Head of caudate nucleus (tissue), 42 donors: ENCODE measurements at places on chromosomes 7 and 10.
A peak's percentile ranks its signal among the peaks of the same experiment; 100 is the strongest.

- no peak for DNase-seq
Measured at GRCh38 chr10:69056536-69057260, 31.2 kb upstream of the SRGN start.

DNA sequence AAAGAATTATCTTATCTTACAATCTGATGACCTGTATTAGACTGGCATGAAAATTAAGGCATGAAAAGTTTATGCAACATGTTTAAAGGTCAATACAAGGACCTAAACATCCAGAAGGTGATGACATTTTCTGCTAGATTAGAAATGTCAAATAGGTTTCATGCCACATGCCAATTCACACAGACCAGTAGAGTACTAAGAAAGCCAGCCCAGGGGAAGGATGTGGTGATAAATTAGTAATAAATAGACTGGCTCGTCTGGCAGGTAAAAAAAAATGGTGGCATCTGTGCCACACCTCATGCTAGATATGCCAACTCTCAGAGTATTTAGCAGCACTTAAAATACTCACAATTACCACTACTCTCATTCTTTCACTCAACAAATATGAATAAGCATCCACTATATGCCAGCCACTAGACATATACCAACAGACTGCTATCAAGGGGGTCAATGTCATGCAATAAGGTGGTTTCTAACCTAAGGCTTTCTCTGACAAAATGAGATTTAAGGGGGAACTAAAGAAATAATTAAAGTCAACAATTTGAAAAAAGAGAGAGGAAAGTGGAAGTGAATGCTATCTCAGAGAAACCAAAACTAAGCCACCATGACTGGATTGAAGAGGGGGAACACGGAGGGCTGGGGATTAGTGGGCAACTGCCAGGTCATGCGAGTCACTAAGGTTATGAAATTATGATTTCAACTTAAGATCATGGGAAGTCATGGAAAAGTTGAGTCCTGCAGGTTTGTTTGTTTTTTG lies 83.5 kb downstream of the SGMS1 start:
- DNase-seq = no peak

DNA sequence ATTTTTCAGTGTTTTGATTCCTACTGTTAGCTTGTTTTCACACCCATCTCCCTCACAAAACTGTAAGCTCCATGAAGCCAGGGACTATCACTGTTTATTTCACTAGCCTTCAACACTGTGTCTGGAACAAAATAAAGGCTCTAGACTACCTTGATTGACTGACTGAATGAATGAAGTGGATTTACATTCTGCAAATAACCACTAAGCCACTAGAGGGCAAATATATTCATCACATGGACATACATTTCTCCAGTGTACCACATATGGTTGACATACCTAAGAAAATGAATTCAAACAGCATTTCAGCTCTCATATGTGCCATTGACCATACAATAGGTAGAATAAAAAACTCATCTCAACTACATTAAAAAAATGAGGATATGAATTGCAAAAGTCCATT lies 185.9 kb downstream of the RAB11FIP2 start:
- DNase-seq = no peak

GRCh38 chr10:107553470-107553869 lies 389.0 kb upstream of the SORCS1 start:
- no peak for DNase-seq

DNA sequence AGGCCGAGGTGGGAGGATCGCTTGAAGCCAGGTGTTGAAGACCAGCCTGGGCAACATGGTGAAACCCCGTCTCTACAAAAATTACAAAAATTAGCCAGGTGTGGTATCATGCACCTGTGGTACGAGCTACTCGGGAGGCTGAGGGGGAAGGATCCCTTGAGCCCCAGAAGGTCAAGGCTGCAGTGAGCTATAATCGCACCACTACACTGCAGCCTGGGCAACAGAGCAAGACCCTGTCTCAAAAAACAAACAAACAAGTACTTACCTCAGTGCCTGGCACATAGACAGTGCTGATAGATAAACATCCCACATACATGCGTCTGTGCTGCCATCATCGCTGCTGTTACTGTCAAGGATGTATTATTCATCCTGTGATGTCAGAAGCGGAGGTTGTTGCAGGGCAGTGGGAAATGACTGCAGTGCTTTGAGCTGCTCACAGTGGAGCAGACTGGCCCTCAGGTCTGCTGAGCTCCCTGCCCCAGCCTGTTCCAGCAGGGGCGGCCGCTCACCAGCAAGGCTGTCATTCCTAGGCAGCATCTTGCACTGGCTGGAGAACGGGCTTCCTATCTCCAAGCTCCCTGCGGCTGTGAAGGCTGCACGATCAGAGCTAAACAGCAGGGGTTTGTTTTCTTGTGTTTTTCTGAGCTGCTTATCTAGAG lies 18.6 kb downstream of the FOXK1 start:
- DNase-seq = peak; percentile 68

DNA sequence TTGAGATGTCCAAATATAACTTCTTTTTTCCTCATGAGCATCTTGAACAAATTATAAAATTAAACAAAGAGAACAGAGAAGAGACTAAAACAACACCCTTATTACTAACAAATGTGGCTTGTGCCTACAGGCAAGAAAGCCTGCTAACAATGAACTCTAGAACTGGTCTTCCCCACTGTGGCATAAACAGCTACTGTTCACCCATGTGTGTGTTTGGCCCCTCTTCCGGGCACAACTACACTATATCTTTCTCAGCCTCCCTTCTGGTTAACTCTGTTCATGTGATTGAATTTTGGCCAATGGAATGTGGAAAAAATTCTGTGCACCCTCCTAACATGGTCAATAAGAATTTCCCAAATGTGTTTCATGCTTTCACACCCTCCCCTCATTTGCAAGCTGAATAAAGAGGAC lies 117.0 kb downstream of the KBTBD2 start:
- no peak for DNase-seq

- no peak for DNase-seq
Measured at GRCh38 chr7:141949451-141949850, 2.7 kb upstream of the CLEC5A start.

DNA sequence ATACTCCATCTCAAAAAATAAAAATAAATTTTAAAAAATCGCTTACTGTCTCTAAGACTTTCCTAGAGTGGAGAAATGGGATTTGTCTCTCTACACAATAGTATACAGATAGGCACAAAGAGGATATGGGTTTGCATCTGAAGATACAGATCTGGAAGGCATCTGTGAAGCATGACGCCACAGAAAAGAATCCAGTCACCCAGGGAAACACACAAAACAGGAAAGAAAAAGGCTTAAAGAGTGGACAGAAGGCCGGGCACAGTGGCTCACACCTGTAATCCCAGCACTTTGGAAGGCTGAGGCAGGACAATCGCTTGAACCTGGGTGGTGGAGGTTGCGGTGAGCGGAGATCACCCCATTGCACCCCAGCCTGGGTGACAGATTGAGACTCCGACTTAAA lies 61.3 kb downstream of the SKIDA1 start:
- no peak for DNase-seq

- no peak for DNase-seq
Measured at GRCh38 chr7:41584746-41585145, 118.1 kb downstream of the INHBA start.

DNA sequence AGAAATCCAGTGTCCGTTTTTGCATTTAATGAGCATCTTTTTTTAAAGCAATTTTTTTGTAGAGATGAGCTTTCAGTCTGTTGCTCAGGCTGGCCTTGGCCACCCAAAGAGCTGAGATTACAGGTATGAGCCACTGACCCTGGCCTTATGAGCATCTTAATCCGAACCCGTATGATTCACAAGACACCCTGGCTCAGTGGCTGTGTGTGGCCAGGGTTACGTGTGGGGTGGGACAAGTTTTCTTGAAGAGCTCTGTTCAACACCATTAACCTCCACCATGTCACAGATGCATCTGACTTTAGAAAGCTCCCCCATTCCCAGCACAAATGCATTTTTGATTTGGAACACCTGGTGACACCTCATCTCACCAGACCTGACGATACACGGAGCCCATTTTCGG lies 166.5 kb upstream of the PITRM1 start:
- DNase-seq = no peak

- no peak for DNase-seq
Measured at GRCh38 chr10:50618624-50619023, 5.1 kb downstream of the SGMS1 start.

DNA sequence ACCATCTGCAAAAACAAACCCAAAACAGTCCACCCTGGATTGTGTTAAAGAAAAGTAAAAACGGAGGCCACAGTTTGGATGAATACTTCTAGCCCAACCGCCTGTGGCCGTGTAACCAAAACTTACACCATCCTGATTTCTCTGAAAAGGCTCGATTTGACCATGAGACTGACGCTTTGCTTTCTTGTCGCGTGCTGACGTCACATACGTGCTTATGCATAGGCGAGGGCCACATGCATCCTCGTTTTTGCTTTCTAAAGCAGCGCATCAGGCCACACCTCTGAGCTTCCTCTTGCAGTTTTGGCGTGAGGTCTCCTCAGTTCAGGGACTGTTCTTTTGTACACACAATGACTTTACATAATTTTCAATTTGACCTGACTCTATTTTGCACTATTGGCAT lies 526.6 kb downstream of the GLRX3 start:
- DNase-seq = no peak

- no peak for DNase-seq
Measured at GRCh38 chr7:80707318-80707717, 68.9 kb downstream of the CD36 start.

- DNase-seq = no peak
Measured at GRCh38 chr7:133560900-133561299, 308.0 kb downstream of the EXOC4 start.

DNA sequence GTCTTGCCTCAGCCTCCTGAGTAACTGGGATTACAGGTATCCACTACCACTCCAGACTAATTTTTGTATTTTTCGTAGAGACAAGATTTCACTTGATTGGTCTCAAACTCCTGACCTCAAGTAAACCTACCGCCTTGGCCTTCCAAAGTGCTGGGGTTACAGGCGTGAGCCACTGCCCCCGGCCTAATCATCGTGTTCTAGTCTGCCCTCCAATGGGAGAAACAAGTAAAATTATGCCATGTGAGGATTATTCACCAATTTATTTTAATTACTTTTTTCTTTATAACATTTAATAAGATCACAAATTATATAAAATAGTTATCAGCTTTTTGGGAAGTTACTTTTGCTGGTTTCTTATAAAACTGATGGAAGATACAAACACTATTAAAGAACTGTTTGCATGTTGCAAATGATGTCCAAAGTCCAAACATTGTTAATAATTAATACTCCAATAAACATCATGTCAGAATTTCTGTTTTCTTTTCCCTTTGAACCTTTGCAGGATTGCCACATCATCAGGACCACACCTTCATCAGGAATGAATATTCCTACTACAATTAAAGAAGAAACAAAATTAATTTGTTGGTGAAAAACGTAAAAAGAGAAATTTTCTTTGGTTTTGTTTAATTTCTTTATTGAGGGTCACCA lies 786 bp upstream of the AKR1C4 start:
- no peak for DNase-seq

DNA sequence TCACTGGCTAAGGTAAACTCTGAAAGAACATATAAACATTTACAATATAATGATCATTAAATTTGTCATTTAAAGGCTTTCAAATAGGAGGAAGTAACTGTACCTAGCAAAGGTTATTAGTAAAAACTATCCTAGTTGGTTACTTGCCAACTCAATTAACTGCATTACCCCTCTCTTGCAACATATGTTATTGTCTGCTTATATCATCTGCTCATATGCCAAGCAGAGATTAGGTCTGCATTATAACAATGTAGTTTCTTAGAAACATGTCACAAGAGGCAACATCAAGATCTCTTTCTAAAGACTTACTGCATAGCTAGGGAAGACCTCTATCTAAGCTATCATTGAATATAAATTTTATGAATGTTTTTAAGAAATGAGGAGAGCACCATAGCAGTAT lies 132.5 kb downstream of the RELN start:
- no peak for DNase-seq

GRCh38 chr10:31648966-31649365 lies 279.7 kb downstream of the ARHGAP12 start:
- no peak for DNase-seq

DNA sequence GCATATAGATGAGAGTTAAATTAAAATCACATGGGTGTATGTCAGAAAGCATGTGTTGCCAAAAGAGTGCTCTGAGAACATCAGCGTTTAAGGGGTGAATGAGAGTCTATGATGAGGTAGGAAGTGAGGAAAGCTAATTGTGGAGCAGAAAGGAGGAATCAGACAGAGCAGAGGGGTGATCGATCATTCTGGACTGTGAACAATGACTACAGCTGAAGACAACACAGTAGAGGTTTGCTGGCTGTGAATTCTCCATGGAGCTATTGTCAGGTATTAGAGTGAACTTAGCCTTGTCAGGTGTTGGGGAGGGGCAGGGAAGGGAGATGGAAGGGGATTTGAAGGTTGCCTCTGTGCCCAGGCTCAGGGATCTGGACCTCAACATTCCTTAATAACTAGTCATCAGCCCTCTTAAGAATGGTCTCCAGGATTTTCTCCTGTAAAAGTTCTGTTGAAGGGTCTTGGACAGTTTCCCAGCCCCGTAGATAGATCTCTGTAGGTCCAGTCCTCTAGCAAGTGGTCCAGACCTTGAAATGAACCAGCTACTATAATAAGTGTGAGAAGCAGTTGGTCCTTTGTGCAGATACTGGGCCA lies 57.1 kb downstream of the KIF5B start:
- no peak for DNase-seq

DNA sequence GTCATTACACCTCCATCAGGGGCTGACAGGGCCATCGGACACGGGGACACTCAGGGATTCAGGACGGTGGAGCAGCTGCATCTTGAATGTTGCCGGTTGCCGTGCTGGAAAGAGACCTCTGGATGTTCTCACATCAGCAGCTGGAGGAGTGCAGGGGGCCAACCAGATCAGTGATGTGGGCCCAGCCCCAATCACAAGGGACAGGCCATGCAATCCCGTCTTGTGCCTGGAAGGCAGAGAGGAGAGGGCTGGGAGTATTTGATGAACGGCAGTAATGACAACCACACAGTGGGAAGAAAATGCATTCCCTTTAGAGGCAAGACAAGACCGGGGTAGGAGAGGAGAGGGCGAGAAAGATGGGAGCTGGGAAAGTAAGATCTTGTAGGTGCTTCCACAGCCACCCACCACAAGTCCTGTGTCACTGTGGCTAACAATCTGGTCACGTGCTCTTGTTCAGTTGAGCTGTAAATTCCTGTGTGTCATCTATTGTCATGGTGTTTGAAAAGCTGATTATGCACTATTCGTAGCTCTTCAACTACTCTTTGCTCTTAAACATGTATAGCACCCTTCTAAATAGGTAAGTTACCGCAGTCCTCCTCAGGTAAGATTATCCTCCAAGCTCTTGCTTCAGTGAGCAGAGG lies 85.9 kb upstream of the LEP start:
- DNase-seq = no peak

- DNase-seq = no peak
Measured at GRCh38 chr7:80770675-80771081, 132.2 kb downstream of the CD36 start.

- DNase-seq = no peak
Measured at GRCh38 chr7:111025006-111025405, 65.9 kb upstream of the LRRN3 start.

GRCh38 chr7:82676777-82677463 lies 233.3 kb upstream of the CACNA2D1 start:
- no peak for DNase-seq

GRCh38 chr10:60733826-60734225 lies 44.5 kb upstream of the CDK1 start:
- no peak for DNase-seq
